Natural killer cell treated with Interleukin-12 subunit alpha and Interleukin-12 subunit beta and Interleukin-15 and Interleukin-18, amount 100 ng/mL, for 72 hours (primary cell): ENCODE measurements at places on chromosomes 4 and X.
A peak's percentile ranks its signal among the peaks of the same experiment; 100 is the strongest.

- DNase-seq = no peak
These were observed 206.5 kb upstream of the PDE5A start for GRCh38 chr4:119834906-119835612.

- peak; percentile 80 for DNase-seq
These were observed 10.3 kb downstream of the ATP5ME start for GRCh38 chr4:663438-664428.

DNA sequence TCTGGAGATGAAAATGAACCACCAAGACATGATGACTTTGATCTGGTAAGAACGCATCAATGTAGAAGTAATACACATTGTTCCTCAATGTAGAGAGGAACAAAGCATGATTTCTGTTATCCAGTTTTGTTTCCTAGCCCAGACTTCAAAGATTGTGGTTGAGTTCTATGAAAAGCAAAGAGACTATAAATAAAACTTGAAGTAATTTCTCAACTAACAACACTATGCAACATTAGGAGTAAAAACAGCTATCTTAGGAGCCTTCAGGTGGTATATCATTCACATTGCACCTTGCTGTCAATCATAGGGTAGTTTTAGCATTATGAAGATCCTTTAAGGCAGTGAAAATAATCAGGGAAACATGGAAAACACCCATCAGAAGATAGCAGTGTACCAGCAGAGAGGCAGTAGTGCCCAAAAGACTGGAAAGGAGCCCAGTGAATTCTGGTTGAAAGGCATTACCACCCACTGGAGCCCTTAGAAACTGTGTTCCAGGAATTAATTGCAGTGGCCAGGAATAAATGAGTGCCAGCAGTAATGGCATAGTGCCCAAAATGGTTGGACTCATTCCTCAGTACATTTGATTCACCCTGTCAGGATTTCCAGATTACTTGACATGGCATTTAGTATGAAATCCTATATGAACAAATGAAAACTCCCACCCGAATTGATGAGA, 300.7 kb upstream of the CXXC4 start:
- no peak for DNase-seq

GRCh38 chrX:45200741-45201234, at the start of gene DIPK2B:
TSS of gene DIPK2B (minus strand) at chrX:45200876. CDS start at chrX:45200826, 50 bp downstream.
- DNase-seq = no peak

DNA sequence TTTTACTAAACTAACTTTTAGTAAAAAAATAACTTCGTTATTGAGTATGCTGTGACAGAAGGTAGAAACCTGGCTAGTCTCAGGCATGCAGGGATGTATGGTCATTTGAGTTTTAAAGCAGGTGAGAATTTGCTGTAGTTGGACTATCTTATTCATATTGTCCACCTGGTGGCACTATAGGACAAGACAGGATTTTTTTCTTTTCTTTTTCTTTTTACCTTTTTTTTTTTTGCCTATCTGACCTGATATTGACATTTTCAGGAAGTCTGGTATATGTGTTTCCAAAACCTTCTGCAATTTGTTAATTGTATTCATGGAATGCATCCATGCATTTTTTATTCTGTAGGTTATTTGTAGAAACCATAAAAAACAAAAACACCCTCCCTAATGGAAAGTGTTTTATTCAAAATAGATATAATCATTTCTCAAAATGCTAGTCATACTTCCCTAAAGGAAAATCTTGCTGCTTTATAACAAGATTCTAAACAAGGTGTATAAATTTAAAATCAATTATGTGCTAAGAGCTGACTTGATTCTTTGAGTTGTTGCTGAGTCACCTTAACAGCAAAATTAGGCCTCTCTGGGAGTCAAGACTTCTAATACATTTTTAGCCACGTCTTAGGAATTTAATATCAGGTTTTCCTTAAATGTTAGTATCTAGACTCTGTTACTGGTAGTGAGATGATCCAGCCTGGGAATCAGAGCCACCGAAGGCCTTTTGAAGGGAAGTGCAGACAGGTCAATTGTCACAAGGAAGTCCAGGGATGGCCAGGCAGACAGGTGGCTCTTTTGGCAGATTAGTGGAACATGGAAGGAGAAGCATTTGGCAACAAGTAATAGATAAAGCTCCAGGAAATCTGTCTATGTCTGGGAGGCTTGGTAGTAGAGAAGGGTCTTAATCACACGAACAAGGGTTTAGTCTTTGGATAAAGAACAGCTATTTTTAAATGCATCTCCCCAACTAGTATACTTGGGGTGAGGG, 201.3 kb upstream of the GNPDA2 start:
- no peak for DNase-seq

GRCh38 chrX:154748712-154749339, 2.1 kb downstream of the GAB3 start:
- DNase-seq = no peak

GRCh38 chr4:61004651-61005170, 195.4 kb upstream of the ADGRL3 start:
- DNase-seq = no peak

GRCh38 chr4:107885865-107886264, 45.5 kb upstream of the CYP2U1 start:
- no peak for DNase-seq

GRCh38 chrX:25733148-25733547, 405.0 kb upstream of the MAGEB18 start:
- DNase-seq = no peak

DNA sequence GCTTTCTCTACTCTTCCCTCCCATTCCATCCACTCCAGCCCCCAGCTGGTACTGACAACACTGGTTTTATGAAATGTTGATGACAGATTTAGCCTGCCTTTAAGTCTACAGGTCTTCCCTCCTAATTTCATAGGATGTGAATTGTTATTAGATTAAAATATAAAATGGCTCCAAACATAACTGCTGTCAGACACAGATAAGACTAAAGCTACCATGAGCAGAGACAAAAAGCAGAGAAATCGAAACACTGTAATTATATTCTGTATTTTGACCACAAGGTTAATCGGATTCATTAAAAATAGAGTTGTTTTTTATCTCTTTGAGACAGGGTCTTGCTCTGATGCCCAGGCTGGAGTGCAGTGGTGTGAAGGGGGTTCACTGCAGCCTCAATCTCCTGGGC, 28.3 kb downstream of the SEC24D start:
- no peak for DNase-seq

DNA sequence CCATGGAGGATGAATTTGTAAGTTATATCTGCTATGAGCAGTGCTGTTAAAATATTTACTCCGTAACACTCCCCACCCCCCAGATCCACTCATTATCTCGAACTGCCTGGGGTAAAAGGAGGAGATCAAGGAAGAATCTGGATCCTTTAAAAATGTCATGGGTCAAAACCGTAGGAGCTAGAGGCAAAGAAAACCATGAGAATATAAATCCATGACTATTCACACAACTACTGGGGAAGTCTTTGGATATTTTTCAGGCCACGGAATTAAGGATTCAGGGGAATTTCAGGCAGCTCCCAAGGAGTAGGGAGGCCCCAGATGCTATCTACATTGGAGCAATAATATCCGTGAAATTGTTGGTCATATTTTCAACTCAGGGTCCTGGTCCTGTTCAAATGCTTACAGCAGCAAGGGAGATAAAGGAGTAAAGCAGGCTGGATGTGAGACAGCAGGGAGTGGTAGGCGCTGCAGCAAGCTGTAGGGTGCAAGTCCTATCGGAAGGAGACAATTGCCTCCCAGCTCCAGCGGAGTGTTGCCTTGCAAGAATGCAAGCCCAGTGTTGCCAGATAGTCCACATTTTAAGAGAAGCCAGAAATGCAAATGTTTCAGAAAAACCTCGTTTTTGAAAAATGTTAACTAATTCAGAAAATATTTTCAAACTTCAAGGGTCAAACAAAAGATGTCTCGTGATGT, 116.2 kb upstream of the KIT start:
- DNase-seq = no peak

GRCh38 chr4:118817178-118817930, 18.6 kb downstream of the SEC24D start:
- DNase-seq = no peak

- no peak for DNase-seq
These were observed 622.9 kb upstream of the DIPK2B start for GRCh38 chrX:45823536-45823935.

DNA sequence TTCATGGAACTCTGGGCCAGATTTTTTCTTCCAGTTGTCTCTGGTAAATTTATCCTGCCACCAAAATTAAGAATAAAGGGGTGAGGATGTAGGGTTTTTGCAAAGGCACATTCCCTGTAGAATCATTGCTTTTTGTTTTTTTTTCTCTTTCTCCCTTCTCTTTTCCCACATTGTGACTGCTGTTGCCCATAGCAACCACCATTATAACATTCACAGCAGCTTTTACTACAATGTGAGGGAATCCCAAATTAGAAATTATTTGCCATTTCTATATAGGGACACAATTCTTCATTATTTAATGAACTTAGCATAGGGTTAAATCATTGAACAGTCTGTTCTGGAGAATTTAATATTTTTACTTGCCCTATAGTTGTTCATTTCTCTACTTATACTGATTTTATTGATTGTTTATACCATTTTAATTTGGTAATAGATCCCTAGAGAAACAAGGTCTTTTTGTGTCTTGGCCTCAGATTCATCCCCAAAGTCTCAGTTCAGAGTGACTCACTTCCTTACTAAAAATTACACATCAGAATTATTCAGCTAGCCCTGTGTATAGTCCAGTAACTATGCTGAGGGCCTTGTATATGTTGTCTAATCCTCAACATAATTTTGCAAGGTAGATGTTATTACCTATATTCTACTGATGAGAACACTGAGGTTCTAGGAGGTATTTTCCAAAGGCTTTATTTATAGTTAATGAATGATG, 80.8 kb upstream of the ANK2 start:
- DNase-seq = no peak

- no peak for DNase-seq
These were observed at the start of gene NXF3 for GRCh38 chrX:103092942-103093341. TSS of gene NXF3 (minus strand) at chrX:103093143. CDS start at chrX:103093023, 120 bp downstream.

GRCh38 chr4:29711226-29711625, 1008.9 kb upstream of the PCDH7 start:
- no peak for DNase-seq

DNA sequence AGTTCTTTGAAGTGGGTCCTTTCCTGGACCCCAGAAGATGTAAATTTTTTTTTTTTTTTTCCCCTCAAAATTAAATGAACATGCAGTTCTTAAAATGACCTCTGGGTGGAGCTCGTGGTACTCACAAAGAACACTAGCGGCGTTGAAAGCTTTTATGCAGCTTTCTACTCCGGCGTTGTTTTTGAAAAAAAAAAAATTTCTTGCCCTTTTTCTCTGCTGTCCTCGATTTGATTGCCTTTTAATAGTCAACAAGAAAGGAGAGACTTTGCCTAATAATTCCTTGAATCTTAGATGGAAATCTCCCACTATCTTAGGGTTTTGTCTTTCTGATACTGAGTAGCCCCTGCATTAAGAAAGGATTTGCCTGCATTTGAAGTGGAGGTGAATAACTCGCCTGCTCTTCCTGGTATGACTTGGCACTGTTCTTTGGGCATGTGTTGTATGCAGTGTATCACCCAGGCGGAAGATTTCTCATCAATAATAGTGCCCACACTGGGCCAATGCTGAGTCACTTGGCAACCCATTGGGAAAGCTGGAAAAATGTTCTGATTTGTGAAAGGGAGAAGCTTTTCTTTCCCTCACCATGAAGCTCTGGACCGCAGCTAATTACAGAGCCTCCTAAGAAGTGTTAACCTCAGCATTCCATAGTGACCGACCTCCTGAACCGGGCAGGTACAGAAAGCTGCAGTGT, 104.0 kb downstream of the PHEX start:
- peak; percentile 63 for DNase-seq

DNA sequence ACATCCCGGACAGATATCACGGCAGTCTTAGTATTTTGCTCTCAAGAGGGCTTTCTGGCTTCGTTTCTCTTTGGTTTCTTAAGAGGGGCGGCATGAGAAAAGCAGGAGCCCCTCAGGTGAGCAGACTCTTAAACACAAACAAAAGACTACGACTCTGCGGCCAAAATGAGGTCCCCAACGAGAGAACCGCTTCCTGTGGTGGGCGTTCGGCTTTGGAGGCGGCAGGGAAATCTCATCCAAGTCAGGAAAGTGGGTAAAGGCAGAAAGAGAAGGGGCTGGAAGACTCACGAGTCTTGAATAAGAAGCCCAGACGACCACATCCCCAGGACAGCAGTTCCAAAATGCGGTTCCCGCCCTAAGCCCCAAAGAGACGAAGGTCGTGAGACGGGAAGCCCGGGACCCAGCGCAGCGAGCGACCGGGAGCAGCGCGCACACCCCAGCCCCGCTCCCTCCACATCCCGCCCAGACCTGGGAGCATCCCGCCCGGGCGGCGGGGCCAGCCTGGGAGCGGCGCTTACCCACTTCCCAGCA, 409 bp downstream of the UGDH start:
- DNase-seq = no peak

DNA sequence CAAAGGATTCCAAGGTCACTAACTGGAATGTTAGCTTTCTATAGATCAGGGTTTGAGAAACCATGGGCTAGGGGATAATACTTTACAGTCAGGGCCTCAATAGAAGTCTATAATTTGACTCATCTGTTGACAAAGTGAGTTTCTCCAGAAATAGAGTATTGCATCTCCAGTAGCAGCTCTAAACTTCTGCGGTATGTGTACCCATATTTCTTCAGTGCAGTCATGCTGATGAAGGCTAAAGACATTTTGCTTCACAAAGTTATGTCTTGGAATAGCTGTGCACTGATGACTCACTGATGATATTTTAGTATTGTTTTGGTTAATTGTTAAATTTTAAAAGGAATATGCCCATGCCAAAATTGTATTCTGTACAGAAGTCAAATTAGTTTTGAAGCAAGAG, 464.9 kb upstream of the AMOT start:
- DNase-seq = no peak

DNA sequence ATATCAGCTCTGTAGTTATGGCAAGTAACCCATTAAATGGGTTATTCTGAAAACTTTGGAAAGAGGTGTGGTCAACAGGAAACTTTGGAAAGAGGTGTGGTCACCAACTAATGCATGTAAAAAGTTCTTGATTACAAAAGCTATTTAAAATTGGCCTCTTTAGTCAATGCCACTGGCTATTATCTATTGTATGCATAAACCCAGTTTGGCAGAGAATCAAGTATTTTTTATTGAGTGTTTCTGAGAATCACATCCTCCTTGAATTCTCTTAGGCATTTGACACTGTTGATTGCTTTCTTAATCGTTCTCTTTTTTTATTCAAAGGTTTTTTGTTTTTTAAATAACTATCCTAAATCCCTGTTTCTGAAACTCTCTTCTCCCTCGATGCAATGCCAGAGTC, 7.5 kb downstream of the P2RY4 start:
- DNase-seq = no peak

DNA sequence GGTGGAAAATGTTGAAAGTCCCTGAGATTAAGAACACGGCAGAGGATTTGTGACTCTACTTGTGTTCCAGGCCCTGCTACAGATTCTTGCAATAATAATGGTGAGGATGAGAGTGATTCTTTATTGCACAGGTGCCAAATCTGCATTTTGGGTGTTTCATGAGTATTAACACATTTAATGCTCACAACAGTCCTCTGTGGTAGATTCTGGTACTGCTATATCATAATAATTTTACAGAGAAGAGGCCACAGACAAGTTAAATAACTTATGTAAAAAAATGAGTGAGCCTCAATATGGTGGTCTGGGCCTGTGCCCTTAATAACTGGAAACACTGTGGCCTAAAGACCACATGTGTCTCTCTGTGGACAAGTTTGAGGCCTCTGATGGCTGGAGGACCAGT, 124.3 kb downstream of the C4orf33 start:
- no peak for DNase-seq

GRCh38 chr4:150318527-150318926, 240.3 kb downstream of the DCLK2 start:
- DNase-seq = no peak
